Activated T-cell treated with anti-CD3 and anti-CD28 coated beads for 4 hours (primary cell): ENCODE measurements at places on chromosomes 1 and 21.

GRCh38 chr1:178005450-178005849, 35.6 kb upstream of the SEC16B start:
- DNase-seq: no peak

- DNase-seq: no peak
Measured at GRCh38 chr1:108816049-108816893, 40.6 kb downstream of the AKNAD1 start.

DNA sequence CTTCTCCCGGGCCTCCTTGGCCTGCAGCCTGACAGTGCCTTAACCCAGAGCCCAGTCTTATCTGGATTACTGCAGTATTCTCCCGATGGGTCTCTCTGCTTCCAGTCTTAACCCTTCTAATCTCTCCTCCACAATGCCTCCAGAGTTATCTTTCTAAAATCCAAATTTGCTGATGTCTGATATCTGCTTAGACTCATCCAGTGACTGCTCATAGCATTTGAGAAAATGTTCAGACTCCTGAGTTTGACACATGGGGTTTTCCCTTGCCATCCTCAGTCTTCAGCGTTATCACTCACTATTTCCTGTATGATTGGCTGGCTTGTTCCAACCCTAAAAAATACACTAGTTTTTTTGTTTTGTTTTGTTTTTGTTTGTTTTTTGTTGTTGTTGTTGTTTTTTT, 102.0 kb downstream of the FMN2 start:
- DNase-seq: no peak

DNA sequence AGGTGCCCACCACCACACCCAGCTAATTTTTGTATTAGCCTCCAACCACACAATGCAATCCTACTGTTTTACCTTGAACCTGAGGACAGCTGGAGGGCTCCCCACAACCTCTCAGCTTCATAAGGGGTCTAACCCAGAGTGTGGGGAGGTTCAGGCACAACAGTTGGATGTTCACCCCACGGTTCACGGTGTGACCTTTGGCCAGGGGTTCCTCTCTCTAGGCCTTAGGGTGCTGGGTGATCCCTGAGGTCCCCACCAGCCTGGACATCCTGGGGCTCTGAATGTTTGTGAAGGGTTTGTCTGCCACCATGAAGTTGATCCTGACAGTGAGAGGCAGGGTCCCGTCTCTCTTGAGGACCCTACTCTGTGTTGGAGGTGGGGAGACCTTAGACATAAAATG, 3.9 kb downstream of the ACOT11 start:
- no peak for DNase-seq

DNA sequence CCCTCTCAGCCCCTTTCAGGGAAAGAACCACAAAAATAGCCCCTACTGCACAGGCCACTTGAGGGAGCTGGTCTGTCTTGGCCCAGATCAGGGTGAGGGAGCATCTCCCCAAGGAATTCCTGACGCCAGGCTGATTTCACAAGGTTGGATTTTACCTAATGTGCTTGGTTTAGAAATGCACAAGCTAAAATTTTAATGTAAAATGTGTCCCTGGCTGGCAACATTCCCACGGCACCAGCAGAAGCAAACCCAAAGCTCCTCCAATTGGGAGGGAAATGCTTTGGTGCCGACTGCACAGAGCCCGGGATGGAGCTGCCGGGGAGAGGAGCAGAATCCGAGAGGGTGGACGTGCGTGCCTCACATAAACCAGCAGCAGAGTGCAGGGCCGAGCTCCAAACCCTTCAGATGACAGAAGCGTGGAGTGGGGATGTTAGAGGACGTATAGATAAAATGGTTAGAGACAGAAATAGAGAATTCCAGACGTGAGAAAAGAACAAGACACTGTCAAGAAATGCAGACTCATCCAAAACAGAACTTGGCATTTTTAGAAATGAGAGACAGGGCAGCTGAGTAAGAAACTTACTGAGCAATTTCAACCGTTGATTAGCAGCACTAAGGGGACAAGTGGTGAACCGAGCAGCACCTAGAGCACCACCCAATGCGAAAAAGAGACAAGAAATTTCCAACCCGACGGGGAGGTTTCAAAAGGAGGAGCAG, 41.6 kb upstream of the TMEM52 start:
- no peak for DNase-seq

- DNase-seq: no peak
Measured at GRCh38 chr21:21268885-21269284, 270.7 kb downstream of the NCAM2 start.

DNA sequence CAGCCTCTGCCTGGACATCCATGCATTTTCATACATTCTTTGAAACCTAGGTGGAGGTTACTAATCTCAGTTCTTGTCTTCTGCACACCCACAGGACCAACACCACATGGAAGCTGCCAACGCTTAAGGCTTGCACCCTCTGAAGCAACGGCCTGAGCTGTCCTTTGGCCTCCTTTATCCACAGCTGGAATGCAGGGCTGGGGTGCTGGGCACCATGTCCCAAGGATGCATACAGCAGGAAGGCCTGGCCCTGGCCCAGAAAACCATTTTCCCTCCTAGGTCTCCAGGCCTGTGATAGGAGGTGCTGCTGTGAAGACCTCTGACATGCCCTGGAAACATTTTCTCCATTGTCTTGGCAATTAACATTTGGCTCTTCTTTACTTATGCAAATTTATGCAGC, 1168.6 kb downstream of the KCNT2 start:
- no peak for DNase-seq

DNA sequence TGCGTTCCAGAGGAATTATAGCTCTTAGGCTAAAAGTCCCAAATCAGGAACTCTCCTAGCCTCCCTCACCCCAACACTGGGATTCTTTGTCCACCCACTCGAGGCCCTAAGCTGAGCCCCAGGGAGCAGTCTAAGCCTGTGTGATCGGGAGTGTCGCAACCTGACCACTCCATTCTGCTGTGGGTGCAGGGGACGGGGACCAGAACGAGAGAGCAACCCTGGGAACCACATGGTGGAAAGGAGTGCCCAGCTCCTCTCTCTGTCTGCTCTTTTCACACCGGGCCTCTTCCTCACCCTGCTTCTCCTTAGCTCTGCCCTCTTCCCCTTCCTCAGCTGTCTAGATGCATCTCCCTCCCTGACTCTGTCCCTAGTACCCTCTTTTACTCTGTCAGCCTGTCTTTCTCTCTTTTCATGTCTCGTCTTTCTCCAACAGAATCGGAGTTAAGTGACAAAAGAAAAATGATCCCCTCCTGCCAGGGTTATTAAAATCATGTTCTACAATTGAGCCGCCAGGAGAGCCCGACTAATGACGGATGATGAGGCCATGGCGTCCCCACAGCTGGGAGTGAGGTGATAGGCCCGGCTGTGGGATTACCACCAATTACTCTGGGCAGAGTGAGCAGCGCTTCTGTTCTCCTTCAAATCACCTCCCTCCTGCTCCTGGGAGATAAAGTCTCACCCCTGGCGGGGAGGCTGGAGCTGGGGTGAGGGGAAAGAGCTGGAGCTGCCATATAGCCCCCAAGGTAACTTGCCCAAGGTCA, 34.5 kb upstream of the CSF3R start:
- no peak for DNase-seq

DNA sequence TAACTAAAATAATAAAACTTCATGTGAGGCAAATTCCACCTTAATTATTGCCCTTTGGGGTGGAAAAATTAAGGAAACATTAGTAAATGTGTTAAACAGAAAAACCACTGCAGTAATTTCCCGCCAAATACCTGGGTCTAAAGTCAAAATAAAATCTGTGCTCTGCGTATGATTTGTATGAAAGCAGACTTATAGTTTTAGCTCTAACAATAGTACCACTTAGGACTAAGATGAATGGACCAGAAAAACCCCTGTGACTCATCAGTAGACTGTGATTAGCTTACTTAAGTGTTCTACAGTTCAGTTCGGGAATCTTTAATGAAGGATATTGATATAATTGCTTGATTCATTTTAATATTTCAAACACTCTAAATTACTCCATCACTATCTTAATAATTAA, 23.3 kb upstream of the C1orf105 start:
- no peak for DNase-seq

DNA sequence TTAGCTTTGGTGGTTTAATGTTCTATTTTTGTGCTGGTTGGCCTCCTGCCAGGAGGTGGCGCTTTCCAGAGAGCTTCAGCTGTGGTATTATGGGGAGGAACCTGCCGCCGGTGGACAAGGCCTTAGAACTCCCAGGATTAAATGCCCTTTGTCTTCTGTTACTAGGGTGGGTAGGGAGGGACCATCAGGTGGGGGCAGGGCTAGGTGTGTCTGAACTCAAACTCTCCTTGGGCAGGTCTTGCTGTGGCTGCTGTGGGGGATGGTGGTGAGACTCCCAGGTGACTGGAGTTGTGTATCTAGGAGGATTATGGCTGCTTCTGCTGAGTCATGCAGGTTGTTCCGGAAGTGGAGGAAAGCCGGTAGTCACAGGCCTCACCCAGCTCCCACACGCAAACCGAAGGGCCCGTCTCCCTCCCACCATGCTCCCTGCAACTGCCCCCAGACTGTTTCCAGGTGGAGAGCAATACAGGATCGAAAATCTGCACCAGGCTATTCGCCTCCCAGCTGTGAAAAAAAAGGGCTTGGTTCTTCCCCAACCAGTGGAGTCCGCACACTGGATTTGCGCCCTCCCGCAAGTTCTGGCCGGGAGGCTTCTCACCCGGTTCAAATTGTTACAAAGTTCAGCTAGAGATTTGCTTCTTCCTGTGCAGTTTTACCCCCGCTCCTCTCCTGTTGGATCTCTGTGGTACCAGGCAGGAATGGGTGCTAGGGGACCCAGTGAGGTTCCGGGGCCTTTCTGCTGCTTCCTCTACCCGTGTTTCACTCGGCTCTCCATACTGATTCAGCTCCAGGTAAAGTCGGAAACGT, 220.5 kb downstream of the CENPF start:
- no peak for DNase-seq

GRCh38 chr1:99233446-99233845, 30.8 kb upstream of the PLPPR4 start:
- DNase-seq: no peak

- peak; percentile 39 for DNase-seq
Measured at GRCh38 chr1:151905070-151905442, 4.3 kb downstream of the THEM4 start.
